ENCODE measurements at places on chromosomes 5 and 9.

DNA sequence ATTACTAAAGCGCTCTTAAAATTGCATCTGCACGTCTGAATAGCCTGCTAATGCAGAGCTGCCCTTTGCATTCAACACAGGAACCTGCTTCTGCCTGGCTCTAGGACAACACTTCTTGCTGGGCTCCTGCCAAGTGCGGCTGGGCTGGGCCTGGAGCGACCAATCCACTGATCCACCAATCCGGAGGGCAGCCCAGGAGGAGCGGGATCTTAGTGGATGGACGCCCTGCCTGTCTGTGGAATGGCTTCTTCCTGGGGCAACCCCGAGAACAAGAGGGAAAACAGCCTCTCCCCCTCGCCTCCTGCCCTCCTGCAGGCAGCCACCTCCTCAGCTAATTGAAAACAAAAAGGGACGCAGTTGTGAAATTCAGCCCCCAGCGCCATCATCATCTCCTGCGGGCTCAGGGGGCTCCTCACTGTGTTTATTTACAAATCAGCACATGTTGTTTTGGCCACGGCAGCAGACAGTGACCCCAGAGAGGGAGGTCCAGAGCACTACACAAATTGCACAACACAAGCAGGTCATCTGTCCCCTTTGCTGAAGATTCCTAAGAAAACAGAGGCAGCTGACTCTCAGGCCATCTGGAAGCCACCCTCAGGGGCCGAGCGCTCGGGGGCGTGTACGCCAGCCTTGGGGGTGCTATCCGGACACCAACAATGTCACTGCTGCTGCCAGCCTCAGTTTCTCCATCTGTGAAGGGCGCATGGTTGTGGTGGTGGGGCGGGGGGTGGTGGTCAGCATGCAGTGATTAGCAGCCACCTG lies 57.3 kb downstream of the GADD45G start:
- DNase-seq: peak; percentile 59

GRCh38 chr5:124949862-124950261 lies 203.4 kb upstream of the ZNF608 start:
- no peak for DNase-seq

- DNase-seq: no peak
Measured at GRCh38 chr5:96904054-96904931, 28.0 kb downstream of the ERAP2 start.

DNA sequence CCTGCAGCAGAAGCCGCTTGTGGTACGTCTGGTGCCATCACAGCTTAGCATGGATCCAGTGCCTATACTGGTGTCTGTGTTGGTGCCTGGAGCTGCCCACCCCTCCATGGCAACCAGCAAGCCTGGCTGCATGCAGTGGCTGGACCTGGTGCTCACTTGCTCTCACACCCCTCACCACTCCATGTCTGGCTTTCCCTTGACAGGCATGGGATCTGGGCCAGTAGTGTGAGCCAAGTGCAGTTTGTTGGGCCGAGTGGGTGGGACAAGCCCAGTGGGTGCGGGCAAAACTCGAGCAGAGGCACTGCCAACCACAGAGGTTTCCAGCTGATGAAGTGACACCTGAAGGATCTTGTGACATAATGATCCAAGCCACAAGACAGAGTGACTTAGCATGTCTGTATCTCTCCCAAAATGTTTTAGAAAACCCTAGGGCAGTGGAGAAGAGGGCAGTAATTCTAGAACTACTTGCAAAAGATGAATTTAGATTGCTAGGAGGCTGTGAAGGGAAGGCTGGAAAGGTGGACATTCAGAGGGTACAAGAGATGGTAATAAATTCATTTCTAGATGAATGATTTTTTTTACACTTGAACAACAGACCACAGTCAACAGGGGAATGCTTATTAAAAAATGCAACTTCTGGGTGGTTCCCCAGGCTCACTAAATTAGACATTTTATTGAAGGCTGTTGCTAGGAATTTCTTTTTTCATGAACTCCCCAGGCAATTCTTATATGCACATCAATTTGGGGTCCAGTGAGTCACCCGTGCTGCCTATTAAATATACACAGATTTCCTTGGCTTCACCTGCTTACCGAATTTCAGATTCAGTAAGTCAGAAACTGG lies 660.3 kb downstream of the TLR4 start:
- no peak for DNase-seq

DNA sequence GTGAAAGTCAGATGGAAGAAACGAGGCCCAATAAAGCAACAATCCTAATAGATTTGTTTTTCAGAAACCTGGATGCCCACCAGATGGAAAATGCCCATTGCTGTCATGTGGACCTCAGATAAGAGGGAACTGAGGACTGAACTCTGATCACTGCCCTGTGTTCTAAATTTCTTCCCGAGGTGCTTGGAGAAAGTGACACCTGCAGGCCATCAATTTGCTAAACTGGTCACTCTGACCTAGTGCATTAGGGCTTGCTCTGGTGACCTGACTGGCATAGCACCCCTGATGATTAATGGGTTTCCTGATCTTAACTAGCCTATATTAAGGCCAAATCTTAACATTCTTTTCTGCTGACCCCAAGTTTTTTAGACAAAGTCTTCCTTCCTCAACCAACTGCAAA lies 32.4 kb upstream of the VDAC1 start:
- no peak for DNase-seq

DNA sequence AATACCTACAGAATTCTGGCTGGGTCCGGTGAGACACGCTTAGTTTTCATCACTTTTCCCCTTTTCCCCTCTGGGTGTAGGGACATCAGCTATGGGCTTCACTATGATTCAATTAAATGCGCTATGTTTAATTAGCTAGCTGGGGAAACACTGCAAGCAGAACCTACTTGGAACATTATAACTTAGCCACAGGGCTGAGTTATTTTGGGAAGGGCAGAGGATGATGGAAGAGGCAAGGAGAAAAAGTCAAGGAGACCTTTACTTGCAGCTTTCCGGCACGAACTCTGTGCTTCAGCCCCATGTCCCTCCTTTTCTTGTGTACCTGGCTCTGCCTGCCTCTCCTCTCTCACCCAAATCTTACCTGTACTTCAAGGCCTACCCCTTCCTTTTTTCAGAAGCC lies 62.8 kb downstream of the KIF4B start:
- no peak for DNase-seq

DNA sequence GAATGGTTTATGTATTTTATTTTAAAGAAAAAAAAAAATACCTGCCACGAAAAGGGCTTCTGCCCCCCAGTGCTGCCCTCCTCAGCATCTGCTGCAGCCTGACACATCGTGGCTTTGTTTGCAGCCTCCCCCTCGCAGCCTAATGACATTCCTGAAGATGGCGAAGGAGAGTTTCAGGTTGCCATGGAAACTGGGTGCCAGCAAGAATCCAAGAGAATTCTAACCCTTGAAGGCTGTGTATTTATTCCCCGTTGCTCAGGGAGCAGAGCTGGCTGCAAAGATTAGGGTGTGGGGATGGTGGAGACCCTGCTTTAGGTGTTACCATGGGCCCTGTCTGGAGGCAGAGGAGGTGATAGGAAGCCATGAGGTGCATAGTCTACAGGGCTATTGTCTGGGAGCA lies 126.6 kb downstream of the NSG2 start:
- no peak for DNase-seq

- DNase-seq: no peak
Measured at GRCh38 chr9:128392302-128393144, 21.3 kb downstream of the URM1 start.

GRCh38 chr9:108443741-108444140 lies 412.0 kb downstream of the ACTL7B start:
- DNase-seq: peak; percentile 81

- peak; percentile 76 for DNase-seq
Measured at GRCh38 chr5:73454379-73455036, 5.9 kb upstream of the FOXD1 start.

DNA sequence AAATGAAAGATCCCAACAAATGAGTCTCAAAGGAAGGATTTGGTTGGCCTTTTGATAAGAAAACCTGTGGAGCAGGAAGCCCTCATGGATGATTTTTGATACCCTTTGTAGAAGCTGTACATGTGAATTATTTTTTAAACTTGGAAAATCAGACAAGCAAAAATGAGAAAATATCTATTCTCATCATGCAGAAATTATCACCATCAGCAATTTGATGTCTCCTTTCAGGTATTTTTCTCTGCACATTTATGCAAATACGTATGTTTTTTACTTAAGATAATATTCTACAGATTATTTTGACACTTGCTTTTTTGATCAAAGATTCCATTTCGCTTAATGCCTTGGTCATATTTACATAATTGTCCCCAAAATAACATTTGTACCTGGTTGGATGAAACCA lies 7.2 kb downstream of the BTNL9 start:
- no peak for DNase-seq

DNA sequence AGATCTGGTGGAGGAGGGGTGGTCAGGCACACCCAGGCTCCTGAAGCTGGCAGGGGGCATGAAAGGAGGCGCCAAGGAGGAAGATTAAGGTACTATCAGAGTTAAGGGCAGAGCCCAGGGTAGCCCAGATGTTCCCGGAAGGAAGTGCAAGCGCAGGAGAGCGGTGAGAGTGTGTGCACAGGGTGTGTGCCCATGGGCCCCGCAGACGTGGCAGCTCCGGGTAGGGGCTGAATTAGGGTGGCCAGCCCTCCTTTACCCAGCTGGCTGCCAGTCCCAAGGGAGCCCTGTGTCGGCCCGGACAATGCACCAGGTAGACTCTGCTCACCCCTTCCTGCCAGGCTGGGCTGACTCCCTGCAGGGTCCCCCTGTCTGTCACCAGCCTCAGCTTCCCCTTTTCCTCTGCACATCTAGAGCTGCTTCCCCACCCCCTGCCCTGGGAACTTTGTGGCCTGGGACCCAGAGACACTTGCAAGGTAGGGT lies at the start of gene SMIM33:
SMIM33 (plus strand) TSS at position 184 of the 480 bp plus-strand sequence; CDS start at position 302, 118 bp downstream.
- DNase-seq: no peak

DNA sequence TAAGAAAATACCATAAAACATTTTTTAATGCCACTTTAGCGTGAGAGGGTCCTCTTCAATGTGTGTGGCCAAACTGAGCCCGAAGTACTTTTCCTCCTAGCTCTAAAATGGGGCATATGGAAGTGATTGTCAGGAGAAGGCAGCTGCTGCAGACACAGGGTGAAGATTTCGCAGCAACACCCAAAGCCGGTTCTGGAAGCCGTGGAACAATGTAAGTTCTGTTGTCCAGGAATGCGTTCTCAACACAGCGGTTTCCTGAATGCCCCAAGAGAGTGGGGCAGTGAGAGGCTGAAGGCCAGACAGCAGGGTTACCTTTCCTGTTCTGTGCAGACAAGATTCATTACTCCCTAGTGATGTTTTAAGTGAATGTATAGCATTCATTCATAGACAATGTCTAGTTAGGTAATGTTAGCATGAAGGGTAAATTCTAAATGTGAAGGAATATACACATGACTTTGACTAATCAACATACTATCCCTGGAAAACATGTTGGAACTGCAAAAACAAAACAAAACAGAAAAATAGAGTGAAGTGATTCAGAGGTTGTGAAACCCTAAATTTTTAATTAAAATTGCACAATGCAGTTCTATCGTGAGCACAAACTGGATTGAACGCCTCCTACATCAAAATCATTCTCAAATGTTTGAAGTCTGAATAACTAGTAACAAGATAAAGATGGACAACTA lies 197.0 kb upstream of the SEMA6A start:
- DNase-seq: peak; percentile 55

DNA sequence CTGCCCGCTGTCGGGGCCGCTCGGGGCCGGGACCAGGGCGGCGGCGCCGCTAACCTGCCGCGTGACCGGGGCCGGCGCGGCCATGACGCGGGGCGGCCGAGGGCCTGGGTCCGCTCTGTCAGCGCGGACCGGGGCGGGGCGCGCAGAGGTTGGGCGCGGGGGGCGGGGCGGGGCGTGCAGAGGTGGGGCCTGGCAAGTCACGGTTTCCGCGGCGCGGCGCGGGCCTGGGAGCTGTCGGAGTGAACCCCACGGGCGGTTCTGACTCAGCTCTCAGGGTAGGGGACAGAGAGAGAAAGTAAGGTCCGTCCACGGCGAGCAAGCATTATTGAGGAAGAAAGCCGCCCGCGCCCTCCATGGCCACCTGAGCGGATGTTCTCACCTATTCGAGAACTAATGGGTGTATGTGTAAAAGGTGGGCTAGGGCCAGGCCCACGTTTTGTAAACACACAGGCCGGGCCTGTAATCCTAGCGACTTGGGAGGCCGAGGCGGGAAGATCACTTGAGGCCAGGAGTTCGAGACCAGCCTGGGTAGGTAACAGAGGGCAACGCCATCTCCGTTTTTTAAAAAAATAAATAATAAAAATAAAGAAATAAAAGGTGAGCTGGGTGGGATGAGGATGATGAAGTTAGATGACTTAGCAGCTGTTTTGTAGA lies at the start of gene PRXL2C:
PRXL2C (minus strand) TSS at position 120 of the 654 bp plus-strand sequence; CDS start at position 84, 36 bp downstream.
- DNase-seq: no peak

- no peak for DNase-seq
Measured at GRCh38 chr5:172669386-172670004, 28.4 kb downstream of the NEURL1B start.

DNA sequence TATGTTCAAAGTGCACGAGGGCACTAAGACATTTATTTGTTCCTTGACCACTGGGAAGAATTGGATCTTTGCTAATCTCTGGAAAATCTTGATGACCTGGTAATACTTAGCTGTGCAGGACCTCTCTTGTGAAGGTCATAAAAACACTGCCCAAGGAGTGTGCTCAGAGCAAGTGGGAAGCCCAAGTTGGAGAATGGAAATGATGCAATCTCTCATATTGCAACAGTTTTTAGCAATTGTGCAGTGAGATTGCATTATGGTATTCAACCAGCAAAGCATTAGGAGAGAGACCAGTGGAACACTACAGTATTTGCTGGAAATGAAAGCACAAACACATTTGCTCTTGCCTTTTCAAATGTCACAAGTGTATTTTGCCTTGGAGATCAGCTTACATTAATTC lies 34.5 kb downstream of the TXNDC8 start:
- no peak for DNase-seq

- peak; percentile 59 for DNase-seq
Measured at GRCh38 chr9:36543916-36544315, 28.8 kb upstream of the MELK start.

DNA sequence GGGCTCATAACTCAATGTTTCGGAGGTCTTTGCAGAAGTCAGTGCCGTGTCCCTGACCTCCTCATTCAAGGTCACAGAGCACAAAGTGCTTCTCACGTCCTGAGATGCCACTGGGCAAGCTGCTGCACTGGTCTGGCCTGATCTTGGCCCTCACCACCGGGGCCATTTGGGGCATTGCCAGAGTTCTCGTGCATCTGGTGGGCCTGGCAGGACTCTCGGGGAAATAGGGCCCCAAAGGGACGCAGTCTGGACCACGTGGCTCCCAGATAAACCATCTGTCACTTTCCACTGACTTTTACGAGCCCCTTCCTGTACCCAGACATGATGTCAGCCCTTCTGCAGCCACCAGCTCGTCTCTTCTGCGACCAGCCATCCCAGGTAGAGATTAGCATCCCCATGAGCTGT lies 54.8 kb downstream of the HRH2 start:
- DNase-seq: no peak

GRCh38 chr5:15799014-15799413 lies 299.0 kb downstream of the FBXL7 start:
- DNase-seq: no peak

- DNase-seq: no peak
Measured at GRCh38 chr5:159657771-159658170, 258.5 kb upstream of the ADRA1B start.

- DNase-seq: no peak
Measured at GRCh38 chr9:122276096-122276495, 11.4 kb downstream of the MRRF start.

GRCh38 chr5:127428748-127429147 lies 88.7 kb upstream of the PRRC1 start:
- DNase-seq: no peak

All from foreskin keratinocyte (primary cell).